ENCODE measurements at places on chromosomes 1 and 21.

DNA sequence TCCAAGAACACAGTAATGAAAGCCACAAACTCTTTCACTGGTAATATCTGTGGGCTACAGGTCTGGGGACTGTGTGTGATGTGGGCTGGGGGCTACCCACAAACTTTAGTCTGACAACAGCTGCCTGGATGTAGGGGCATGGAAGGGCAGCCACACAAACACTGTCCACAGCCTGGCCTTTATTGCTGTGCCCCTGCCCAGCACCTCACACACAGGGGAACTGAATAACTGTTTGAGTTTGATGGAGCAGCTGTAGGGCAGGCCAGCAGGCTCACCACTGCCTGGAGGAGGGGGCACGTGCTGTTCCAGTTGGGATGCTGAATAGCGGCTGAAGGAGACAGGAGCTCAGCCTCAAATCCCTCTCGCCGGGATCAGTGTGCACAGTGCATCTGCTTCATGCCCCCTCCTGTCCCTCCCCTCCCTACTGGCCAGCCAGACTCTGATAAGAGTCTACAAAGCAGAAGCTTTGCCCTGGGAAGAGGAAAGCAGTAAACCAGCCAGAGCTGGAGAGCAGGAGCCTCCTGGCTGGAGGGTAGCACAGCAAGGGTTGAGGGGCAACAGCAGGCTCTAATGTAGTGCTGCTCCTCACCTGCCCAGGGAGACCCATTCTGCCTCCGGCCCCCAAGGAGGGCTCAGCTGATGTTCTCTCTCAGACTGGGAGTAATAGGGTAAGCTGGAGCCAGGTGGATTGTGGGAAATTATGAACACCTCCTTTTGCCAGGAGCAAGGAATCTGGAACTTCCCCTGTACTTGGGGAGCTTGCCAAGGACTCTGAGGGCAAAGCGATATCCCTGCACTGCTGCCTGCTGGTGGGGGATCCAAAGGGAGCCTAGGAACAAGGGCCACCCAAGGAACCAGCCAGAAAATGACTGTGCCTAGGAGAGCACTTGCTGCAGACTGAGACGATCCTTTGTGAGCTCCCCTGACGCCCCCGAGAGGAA lies 70.2 kb upstream of the GOLT1A start:
- DNase-seq = no peak

GRCh38 chr1:192905049-192905448 lies 96.2 kb downstream of the RGS2 start:
- no peak for DNase-seq

DNA sequence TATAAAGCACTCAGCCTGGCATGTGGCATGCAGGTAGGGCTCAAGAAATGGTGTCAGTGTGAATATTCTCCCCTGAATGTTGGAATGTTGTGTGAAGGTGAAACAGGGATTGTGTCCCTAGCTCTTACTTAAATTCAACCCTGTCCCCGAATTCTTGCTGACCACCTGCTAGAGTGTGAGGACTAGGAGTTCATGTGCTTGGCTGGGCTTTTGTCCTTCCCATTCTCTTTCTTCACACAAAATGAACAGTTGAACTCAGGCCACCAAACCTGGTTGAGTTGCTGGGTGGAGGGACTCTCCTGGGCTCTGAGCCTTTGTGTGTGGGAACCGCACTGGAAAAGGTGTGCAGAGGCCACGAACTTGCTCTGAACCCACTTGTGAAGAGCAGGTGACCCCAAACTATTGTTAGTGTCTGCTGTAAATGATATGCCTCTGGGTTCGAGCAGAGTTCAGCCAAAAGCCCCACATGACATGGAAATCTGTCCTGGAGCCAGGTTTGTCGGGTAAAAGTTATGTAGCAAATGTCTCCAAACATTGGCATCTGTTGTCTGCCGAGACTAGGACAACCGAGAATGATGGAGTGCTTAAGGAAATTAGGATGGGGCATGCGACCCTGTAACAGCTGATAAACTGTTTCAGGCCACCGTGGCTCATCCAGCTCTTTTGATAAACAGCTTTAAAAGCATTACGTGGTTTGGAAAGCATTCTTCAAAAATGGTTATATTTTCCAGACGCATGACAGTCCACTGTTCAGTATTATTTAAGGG lies 144.2 kb downstream of the DHRS3 start:
- DNase-seq = no peak

- no peak for DNase-seq
Observed at GRCh38 chr1:150516616-150517015, 1.1 kb downstream of the FALEC start.

GRCh38 chr1:33182401-33182841 lies 578 bp upstream of the TRIM62 start:
- DNase-seq = no peak

Data from stimulated activated CD8-positive, alpha-beta memory T cell treated with anti-CD3 and anti-CD28 coated beads, Interleukin-15, amount 100 ng/mL, for 1 hour (primary cell).